ENCODE measurements at places on chromosomes 11 and 22.

GRCh38 chr11:73322382-73323306, 14.6 kb downstream of the ARHGEF17 start:
- no peak for DNase-seq

- no peak for DNase-seq
Observed at GRCh38 chr11:48055292-48056132, 75.2 kb downstream of the PTPRJ start.

DNA sequence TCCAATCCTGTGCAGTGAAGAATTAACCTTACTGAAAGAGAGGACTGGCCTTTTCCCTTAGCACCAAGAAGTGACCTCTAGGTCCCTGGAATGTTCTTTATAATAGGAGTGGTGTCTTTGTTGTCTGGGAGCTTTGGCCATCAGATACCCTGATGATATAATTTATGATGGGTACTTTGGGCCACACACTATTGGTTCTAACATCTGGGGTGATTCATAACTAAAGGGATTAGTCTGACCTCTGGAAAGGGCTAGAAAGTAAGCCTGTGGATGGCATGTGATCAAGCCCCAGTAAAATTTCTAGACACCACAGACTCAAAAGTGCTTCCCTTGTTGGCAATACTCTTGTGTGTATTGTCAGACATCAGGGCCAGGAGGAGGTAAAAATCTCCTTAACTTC, 891.2 kb downstream of the KCNA4 start:
- DNase-seq = no peak

DNA sequence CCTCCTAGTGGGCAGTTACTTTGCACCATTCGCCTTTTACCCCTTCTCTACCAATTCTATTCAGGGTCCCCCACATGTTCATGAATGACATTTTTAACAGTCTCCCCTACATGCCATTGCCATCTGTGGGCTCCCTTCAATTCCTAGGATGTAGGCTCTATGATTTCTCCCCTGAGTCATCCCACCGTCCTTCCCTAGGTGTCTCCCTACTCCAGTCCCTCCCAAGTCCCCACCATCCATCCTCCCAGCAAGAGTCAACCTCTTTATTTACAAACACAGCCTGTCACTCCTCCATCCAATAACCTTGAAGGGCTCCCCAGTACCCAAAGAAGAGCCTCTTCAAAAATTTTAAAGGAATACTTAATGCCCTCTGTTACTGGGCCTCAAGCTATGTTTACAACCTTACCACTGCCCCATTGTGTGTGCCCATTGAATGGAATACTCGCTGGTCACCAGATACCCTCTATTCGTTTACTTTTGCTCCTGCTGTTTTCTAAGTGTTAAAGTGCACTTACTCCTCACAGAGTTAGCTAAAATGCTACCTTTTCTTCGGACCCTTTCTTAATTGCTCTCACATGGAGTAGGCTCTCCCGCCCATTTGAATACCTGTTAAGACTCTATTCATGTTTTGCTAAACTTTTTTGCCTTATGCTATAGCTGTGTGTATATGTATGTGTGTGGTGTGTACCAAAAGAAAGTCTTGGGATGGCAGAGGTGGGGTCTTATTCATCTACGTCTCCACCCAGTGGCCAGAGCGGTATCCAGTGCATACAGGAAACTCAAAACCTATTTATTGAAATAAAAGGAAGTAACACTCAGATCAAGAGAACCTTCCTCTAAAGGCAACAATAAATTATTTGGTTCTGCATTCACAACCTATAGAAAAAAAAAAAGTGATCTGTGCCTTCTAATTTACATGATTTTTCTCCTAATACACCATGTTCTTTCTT, 235.8 kb upstream of the CCDC90B start:
- peak; percentile 36 for DNase-seq

GRCh38 chr11:95231881-95232605, 1.0 kb upstream of the SESN3 start:
- DNase-seq = peak; percentile 55

- no peak for DNase-seq
Observed at GRCh38 chr22:29166180-29166579, 39.5 kb upstream of the EMID1 start.

GRCh38 chr11:132253469-132254264, 883.3 kb downstream of the NTM start:
- no peak for DNase-seq

All from NCI-H748 treated with DMSO at 0.1 percent for 48 hours (cell line).